ENCODE measurements at places on chromosomes 12 and 14. TPM values are rescaled to one million over a fixed set of nuclear protein-coding genes. Genes with fewer than 3 reads are reported as not detected.

- no peaks in the 10 kb centered on the region for H3K4me1 ChIP-seq
- H3K4me3 ChIP-seq: no peak overlapping the region
- no peak for DNase-seq
- no peaks in the 10 kb centered on the region for H3K27me3 ChIP-seq
- H3K36me3 ChIP-seq: no peaks in the 10 kb centered on the region
Observed at GRCh38 chr12:101480849-101481248, 5.7 kb downstream of the SPIC start.

DNA sequence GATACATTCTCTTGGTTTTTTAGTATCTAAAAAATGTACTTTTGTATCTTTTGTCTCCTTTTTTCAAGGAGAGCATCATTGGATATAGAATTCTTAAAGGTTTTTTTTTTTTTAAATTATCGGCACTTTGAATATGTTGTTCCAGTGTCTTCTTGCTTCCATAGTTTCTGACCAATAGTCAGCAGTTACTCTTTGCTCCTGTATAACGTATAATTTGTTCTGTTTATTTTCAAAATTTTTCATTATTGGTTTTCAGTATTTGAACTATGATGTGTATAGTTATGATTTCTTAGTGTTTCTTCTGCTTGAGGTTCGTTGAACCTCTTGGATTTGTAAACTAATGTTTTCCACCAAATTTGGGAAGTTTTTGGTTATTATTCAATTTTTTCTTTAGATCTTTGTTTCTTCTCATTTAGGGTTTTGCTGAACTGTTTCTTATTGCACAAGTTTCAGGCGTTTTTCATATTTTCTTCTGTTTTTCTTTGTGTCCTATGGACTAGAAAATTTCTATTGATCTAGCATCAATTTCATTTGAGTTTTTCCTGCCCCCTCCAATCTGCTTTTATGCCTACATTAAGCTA lies 93.9 kb downstream of the PLBD1 start:
- no peak overlapping the region for H3K4me3 ChIP-seq
- no peaks in the 10 kb centered on the region for H3K4me1 ChIP-seq
- no peaks in the 10 kb centered on the region for H3K27me3 ChIP-seq
- no peak overlapping the region for H3K27ac ChIP-seq
- H3K36me3 ChIP-seq: no peaks in the 10 kb centered on the region
- DNase-seq: no peak

Gene GPR132
- 0.14 TPM for polyA plus RNA-seq

Gene AQP6
- polyA plus RNA-seq: not detected

Gene ALX1
- polyA plus RNA-seq: not detected

Gene LMNTD1
- not detected for polyA plus RNA-seq
